ENCODE measurements at places on chromosomes 6 and 20. TPM values are rescaled to one million over a fixed set of nuclear protein-coding genes. Genes with fewer than 3 reads are reported as not detected.

DNA sequence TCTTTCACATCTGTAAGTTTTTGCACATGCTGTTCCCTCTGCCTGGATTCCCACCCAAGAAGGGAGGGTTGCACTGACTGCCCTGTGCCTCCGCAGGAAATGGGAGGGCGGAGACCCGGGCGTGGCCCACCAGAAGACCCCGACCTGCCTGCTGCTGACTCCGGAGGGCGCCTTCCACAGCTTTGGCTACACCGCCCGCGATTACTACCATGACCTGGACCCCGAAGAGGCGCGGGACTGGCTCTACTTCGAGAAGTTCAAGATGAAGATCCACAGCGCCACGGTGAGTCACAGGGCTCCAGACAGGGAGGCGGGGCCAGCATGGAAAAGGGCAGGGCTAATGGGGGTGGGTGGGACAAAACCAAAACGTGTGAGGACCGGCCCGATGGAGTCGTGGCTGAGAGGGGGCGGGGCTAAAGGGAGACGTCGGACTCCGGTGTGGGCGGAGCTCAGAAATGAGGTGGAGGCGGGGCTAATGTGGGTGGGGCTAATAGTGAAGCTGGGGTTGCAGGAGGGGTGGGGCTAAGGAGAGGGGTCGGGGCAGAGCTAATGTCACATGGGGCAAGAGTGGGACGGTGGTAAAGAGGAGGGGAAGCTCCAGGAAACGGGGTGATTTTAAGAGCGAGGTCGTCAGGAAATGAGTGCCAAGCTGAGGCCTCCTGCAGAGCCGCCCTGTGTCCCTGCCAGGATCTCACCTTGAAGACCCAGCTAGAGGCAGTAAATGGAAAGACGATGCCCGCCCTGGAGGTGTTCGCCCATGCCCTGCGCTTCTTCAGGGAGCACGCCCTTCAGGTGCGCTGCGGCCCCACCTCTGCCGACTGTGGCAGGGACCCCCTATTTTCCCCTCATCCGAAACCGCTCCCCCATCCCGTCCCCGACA lies 12.6 kb downstream of the HSPA12B start:
- H3K4me3 ChIP-seq: no peak overlapping the region
- 0 out of 2 replicates have a peak, but pooled peaks cover 4% of the 10 kb centered on the region for H3K27me3 ChIP-seq
- no peaks in the 10 kb centered on the region for H3K4me1 ChIP-seq

- no peak for DNase-seq
- H3K4me1 ChIP-seq: no peaks in the 10 kb centered on the region
- no peak overlapping the region for H3K27ac ChIP-seq
- H3K27me3 ChIP-seq: no peaks in the 10 kb centered on the region
- no peak overlapping the region for H3K4me3 ChIP-seq
Measured at GRCh38 chr6:157840776-157841175, 17.7 kb downstream of the SNX9 start.

Gene FAM217B
- total RNA-seq: 3.8 TPM

GRCh38 chr6:62150048-62150663 lies 135.9 kb downstream of the KHDRBS2 start:
- no peak overlapping the region for H3K4me3 ChIP-seq
- H3K4me1 ChIP-seq: no peaks in the 10 kb centered on the region
- H3K27ac ChIP-seq: no peak overlapping the region
- H3K36me3 ChIP-seq: no peaks in the 10 kb centered on the region
- peak; percentile 2 for DNase-seq
- no peaks in the 10 kb centered on the region for H3K27me3 ChIP-seq

- no peaks in the 10 kb centered on the region for H3K4me1 ChIP-seq
- no peak overlapping the region for H3K4me3 ChIP-seq
- no peak overlapping the region for H3K27ac ChIP-seq
- no peaks in the 10 kb centered on the region for H3K27me3 ChIP-seq
- H3K36me3 ChIP-seq: no peaks in the 10 kb centered on the region
Measured at GRCh38 chr6:126112171-126112632, 125.9 kb downstream of the TRMT11 start.
